ENCODE measurements at places on chromosomes 7 and 10.
A peak's percentile ranks its signal among the peaks of the same experiment; 100 is the strongest.

DNA sequence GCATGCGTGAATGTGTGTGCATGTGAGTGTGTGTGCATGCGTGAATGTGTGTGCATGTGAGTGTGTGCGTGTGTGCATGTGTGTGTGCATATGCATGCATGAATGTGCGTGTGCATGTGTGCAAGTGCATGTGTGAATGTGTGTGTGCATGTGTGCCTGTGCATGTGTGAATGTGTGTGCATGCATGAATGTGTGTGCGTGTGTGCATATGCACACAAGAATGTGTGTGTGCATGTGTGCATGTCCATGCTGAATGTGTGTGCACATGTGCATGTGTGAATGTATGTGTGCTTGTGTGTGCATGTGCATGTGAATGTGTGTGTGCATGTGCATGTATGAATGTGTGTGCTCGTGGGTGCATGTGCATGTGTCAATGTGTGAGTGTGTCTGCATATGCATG lies 42.1 kb upstream of the NUB1 start:
- DNase-seq = no peak

GRCh38 chr7:54917613-54918391 lies 101.0 kb upstream of the EGFR start:
- no peak for DNase-seq

GRCh38 chr7:36937754-36938563 lies 213.7 kb upstream of the AOAH start:
- no peak for DNase-seq

GRCh38 chr10:111821871-111822270 lies 361.7 kb downstream of the GPAM start:
- DNase-seq = no peak

- DNase-seq = no peak
Observed at GRCh38 chr10:3213208-3213607, 40.6 kb upstream of the PITRM1 start.

DNA sequence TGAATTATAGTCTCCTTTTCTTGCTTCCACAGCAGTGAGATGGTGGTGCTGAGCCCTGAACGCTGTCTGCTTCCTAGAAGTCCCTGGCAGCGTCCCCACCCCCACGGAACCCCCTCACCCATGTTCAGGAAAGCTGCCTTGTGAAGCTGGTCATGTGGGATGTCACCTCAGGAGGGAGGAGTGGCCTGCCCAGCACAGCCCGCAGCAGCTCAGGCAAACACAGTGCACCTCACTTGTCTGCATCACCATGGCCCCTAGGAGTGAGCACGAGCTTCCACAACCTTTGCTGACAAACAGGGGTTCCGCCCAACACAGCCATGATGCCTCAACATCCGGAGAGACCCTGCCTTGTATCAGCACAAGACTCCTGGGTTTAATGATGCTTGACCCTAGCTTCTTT lies 508.9 kb downstream of the RPS24 start:
- DNase-seq = peak; percentile 34

- no peak for DNase-seq
Observed at GRCh38 chr7:107689553-107689952, 28.9 kb downstream of the SLC26A4 start.

GRCh38 chr7:22555476-22555875 lies 55.5 kb upstream of the STEAP1B start:
- no peak for DNase-seq

DNA sequence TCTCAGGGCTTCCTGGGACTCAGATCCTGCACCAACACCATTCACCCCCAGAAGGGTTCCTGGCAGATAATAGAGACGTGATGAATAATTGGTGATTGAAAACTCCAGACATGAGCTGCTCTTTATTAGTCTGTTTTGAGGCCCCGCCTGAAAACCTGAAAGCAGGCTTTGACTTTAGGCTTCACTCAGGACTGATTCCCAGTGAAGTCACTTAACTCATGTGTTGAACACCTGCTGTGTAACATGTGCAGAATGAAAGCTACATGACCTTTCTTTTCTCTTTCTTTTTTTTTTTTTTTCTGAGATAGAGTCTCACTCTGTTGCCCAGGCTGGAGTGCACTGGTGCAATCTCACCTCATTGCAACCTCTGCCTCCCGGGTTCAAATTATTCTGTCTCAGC lies 8.9 kb downstream of the SPACDR start:
- DNase-seq = no peak

DNA sequence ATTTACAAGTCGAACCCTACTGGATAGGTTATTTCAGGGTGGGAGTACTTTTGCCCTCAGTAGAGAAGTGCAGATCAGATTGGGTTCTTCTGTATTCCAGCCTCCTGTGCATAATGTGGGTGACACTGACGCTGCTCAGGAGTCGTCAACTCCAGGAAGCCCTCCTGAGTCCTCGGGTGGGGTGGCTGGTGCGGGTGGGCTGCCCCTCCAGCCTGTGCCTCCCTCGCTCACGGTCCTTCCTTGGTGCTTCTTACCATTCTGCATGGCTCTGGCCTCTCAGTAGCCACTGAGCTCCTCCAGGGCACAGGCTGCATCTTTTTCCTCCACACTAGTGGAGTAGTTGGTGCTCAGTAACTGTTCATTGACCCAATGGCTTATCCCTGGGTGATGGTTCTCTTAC lies 4.3 kb downstream of the CDH23 start:
- DNase-seq = peak; percentile 22

GRCh38 chr7:68865351-68866199 lies 732.7 kb upstream of the AUTS2 start:
- DNase-seq = no peak

- DNase-seq = no peak
Observed at GRCh38 chr7:124411796-124412195, 353.8 kb downstream of the GPR37 start.

GRCh38 chr10:103816431-103816830 lies 38.9 kb downstream of the SH3PXD2A start:
- no peak for DNase-seq

DNA sequence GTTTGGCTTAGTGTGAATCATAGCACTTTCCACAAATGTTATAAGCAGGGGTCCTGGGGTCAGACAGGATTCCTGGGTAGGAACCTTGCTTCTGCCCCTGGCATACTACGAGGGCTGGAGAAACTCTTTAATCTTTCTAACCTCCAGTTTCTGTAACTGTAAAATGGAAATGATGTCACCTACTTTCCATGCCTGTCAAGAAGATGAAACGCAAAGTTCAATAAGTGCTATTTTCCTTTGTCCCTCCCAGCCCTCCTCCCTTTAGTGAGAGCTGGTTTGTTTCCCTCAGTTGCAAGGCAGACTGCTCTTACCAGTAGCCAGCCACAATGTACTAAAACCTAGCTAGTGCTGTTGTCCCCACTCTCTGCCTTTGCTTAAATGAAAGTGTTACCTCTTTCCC lies 117.1 kb upstream of the HPS1 start:
- no peak for DNase-seq

- no peak for DNase-seq
Observed at GRCh38 chr10:84406561-84406960, 78.2 kb downstream of the CCSER2 start.

GRCh38 chr7:140604076-140604475 lies 36.5 kb downstream of the DENND2A start:
- no peak for DNase-seq

DNA sequence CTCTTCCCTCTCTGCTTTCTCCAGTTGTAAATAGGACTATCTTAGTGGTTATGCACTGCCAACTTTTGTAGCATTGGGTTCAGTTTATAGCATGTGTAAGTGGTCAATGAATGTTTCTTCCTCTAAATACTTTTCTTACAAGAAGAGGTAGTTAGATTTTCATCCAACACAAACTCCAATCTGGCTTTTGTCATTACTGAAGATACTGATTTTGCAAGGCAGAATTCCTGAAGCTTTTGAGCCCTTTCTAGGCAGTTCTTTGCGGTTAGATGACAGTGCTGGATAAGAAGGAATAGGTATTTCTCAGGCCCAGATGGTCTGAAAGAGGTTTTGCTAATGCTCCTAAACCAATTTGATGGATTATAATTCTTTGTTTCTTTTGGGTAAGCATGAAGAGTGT lies 60.5 kb downstream of the BICC1 start:
- DNase-seq = no peak

DNA sequence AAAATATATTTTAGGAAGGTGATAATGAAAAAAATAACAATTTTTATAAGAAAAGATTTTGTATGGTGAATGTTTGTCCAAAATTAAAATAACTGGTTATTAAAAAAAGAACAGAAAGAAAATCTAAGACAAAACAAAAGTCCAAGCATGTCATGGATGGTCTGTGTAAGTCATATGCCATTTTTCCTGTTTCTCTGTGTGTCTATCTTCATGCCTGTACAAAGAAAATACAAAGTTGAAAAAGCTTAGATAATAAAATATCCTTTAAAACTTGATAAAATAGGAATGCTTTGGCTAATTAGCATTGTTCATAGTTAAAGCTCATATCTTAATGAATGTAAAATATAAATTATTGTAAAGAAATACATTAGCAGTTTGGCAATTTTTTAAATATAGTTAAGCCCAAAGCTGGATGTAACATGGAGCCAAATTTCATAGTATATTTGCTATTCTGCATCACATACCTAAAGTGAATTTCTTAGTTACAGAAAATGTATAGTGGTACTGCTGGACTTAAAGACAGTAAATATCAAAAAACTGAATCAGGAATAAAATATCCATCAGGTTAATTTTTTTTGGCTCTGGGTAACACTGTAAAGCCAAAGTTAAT lies 661.1 kb downstream of the PCDH15 start:
- DNase-seq = no peak

DNA sequence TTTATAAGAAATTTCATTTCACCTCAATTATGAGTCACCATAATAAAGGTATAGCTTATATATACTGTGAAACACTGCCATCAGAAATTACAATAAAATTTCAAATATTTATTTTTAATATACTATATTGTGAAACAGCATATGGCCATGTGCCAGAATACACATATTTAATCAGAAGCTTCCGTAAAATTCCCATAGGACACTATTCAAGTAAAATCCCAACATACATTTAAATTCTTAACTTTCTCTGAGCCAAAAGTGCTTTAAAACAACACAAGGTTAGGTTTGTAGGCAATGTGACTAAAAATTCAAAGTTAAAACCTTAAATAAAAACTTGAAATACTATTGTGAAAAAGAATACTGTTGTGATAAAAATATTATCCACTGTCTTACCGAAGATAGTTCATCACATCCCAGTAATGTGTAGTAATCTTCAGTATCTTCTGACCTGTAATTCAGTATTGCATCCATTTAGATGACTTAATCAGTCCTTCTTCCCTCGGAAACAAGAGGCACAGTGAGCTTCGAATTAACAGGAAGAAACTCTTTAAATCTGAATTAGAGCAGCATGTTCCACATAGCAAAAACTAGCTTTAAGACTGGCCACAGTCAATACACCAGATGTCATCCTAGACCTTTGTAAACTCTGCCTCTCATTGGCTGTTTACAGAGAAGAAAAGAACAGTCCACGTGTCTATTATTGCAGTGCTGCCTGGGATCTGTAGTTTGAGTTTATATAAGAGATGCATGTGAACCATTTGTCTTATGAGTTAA lies at the start of gene DNAJC12:
Gene DNAJC12, minus strand, starts transcription at position 648 of the 774 bp plus-strand sequence. Its CDS starts 177 bp downstream, at position 471.
- no peak for DNase-seq

DNA sequence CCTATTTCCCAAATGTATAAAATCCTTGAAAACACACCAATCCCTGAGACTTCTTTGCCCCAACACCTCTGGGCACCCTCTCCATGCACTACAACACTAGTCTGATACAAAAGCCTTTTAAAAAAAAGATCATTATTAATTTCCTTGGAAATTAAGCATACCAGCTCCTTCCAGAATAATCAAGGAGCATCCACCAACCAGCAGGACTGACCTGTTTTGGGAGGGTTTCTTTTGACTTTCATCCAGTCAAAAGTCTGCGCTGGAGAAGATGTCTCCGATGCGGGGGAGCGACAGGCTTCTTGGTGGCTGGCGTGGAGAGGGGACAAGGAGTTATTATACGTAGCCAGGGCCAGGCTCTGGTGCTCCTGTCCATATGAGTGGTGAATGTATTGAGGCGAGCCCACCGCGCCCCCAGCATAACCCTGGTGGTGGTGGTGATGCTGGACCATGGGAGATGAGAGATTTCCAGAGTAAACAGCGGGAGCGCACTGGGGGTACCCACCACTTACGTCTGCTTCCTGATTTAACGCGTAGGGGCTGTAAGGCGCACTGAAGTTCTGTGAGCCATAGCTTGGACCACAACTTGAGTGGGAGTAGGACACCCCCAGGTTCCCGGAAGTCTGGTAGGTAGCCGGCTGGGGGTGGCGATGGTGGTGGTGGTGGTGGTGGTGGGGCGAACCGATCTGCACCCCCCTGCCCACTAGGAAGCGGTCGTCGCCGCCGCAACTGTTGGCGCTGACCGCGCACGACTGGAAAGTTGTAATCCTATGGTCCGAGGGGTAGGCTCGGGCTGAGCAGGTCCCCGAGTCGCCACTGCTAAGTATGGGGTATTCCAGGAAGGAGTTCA lies 527 bp downstream of the HOXA1 start:
- no peak for DNase-seq

DNA sequence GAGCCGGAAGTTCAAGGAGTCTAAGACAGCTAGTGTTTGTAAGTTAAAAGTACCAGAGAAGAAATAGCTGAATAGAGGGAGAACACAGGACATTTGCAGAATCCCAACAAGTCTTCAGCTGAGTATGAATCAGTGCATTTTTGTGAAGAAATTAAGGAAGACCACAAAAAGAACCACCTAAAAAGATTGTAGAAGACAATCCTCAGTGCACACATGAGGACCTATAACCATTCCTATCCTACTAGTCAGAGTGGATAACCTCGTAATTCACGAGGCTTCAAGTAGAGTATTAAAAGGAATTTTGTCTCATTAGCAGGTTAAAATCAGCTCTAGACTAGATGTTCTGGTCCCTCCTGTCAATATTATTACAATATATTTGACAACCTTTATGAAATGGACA lies 295.4 kb upstream of the KAT6B start:
- no peak for DNase-seq

GRCh38 chr10:86703176-86703575 lies 34.9 kb downstream of the LDB3 start:
- no peak for DNase-seq

GRCh38 chr7:37942934-37943610 lies 22.6 kb downstream of the EPDR1 start:
- peak; percentile 81 for DNase-seq

DNA sequence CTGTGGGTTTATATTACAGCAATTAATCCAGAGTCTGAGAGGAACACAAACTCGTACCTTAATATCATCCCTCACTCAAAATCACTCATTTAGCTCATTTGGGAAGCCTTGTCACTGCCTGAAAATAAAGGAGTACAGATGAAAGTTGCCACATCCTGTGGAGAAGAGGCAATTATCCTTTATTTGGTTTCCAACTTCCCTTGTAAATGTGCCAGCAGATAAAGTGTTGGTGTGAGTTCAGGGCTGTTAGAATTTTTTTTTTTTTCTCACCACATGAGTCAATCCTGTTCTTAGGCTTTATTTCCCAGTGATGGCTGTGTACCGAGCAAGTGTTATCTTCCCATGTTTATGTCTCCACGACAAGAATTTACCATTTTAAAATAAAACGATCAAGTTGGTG lies 99.0 kb upstream of the SMIM30 start:
- no peak for DNase-seq
